ENCODE measurements at places on chromosomes 12 and 14.

DNA sequence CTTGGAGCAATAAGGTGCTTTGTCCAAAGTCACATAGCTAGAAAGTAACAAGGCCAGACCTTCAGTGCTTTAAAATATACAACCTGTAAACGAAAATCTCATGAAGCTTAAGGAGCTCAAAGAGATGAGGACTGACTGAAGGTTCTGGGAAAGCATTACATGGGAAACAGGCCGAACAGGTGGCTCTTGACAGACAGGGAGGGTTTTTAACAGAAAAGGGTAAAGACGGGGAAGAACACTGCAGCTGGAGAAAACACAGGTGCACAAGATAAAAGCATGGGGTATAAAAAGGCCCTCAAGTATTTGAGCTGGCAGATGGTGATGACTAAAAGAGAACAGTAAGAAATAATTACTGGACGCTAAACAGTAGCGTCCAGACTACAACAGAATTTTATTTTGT is 257.2 kb downstream of the NELL2 start:
- DNase-seq, result no peak

- no peak for DNase-seq
These were observed 122.1 kb downstream of the CPNE8 start for GRCh38 chr12:38783304-38783703.

GRCh38 chr12:12534975-12535374 is 27.7 kb downstream of the DUSP16 start:
- DNase-seq, result no peak

DNA sequence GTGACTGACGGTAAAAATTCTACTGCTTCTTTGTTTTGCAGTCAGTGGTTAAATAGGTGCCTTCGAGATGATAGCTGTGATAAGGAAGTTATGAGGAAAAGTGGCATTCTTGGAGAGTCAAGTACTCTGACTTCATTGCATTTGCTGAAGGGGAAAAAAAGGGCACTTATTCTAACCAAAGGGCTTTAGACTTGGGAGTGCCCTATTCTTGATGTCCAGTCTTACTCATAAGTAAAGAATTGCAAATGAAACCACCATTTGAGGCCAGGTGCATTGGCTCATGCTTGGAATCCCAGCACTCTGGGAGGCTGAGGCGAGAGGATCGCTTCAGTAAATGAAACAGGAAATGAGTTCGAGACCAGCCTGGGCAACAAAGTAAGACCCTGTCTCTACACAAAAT is 40.3 kb downstream of the BRAP start:
- no peak for DNase-seq

DNA sequence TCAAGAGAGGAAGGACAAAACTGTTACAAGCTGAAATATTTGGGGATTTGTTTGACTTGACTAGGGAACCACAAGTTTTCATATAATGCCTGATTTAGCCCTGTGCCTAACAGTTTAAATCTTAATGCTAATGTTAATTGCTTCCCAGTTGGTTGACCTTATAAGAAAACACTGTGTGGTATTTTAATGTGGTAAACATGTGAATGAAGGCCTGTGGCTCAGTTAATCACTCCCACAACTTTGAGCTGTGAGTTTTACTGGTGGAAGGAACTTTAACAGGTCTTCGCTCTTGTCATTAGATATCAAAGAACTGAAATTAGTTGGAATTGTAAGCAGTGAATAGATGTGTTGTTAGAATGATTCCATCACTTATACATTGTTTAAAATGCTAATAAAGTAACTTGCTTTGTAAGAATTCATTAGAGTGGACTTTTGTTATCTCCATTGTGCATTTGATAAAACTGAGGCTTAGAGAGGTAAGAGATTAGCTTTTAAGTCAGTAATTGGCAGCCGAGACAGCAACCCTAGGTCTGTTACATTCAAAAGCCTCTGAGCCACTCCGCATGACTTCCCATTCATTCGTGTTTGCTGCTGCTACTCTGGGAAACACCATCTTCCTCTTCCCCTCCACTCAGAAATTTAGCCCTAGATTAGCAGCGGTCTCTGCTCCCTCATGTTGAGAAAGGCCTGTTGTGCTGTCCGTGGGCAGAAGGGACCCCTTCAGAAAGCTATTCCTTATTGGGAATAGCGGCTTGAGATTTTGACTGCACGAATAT is 1.0 kb upstream of the TBK1 start:
- DNase-seq, result no peak

DNA sequence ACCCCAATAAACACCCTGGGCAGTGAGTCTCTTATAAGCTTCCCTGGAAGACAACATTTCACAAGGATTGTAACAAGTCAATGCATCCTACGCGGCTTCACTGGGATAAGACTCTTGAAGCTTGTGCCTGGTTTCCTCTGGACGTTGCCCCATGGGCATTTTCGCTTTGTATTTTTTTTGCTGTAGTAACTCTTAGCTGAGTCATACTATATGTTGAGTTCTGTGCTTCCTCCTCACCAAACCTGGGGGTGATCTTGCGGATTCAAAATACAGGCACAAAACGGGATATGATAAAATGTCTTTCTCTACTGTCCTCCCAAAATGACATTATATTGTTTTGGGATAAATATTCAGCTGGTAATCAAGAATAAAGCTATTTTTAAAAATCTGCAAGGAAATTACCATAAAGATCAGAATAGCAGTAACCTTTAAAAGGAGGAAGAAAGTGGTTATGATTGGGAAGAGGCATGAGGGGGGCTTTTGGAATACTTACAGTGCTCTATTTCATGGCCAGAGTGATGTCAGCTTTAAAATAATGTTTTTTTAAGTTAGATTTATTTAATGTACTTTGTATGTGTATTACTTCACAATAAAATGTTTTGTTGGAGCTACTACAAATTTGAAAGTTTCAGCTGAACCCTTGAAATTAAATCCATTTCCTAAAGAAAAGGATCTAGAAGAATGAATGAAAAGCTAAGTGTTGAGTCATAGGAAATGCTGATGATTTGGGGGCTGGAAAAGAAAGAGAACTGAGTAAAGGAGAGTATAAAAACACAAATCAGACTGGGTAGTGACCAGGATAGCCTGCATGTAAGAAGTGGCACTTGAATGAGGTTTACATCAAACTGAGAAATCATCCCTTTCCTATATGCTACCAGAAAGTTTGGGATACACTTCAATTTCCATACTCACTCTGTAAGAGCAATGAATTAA is 14.7 kb downstream of the BTBD7 start:
- DNase-seq, result no peak

All from CD4-positive, alpha-beta T cell (primary cell).